Endodermal cell (in vitro differentiated cells): ENCODE measurements at places on chromosomes 1 and 21. TPM values are rescaled to one million over a fixed set of nuclear protein-coding genes. Genes with fewer than 3 reads are reported as not detected.

RIMKLA gene
- total RNA-seq: 0.73 to 23.4 TPM (median 1.5 TPM) in 3 replicates

GRCh38 chr1:13588946-13589796 lies 5.5 kb downstream of the PDPN start:
- H3K27ac ChIP-seq: no peak overlapping the region
- no peaks in the 10 kb centered on the region for H3K36me3 ChIP-seq
- no peak for DNase-seq
- H3K4me3 ChIP-seq: no peak overlapping the region
- H3K27me3 ChIP-seq: peaks cover 12% of the 10 kb centered on the region
- H3K4me1 ChIP-seq: no peaks in the 10 kb centered on the region

BCL2L15 gene
- total RNA-seq: 0.73 TPM in 1 of 2 replicates, not detected in the other

- peaks cover 3% of the 10 kb centered on the region for H3K4me1 ChIP-seq
- no peak overlapping the region for H3K4me3 ChIP-seq
- H3K27ac ChIP-seq: no peak overlapping the region
- no peak for DNase-seq
- H3K36me3 ChIP-seq: no peaks in the 10 kb centered on the region
Observed at GRCh38 chr1:64721135-64721534, 23.7 kb upstream of the RAVER2 start.

C1orf87 gene
- not detected in 3 replicates for total RNA-seq

ALX3 gene
- 0.11 TPM in 1 of 2 replicates, not detected in the other for total RNA-seq

DNA sequence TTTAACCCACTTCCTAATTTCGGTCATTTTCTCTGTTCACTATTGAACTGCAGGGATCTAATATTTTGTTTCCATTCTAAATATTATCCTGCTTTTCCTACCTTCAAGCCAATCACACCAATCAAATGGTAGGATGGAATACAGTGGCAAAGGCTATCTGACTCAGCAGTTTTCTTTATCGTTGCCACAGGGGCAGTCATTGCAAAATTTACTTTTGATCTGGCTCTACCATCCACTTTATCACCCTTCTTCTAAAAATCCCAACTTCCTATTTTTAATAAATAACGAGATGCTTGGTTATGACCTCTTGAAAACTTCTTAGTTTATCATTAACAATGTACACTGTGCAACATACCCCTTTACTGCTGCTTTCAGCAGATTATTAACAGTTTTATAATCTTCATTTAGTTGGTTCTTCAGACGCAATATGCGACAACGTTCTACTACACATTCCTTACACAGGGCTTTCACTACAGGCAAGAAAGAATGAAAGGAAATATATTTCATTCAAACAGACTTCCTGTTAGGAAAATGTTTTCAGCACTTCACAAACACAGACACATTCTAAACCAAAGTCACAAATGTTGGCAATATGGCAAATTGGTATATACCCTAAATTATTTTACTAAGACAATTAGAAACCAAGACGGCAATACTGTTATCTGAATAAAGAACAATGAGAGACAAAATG lies 52.3 kb upstream of the RAP1GAP start:
- H3K27me3 ChIP-seq: no peaks in the 10 kb centered on the region
- H3K4me1 ChIP-seq: no peaks in the 10 kb centered on the region
- no peak for DNase-seq
- peaks cover 67% of the 10 kb centered on the region for H3K36me3 ChIP-seq
- no peak overlapping the region for H3K27ac ChIP-seq
- H3K4me3 ChIP-seq: no peak overlapping the region

GRCh38 chr1:30756545-30757351 lies 826 bp downstream of the LAPTM5 start:
- H3K4me1 ChIP-seq: no peaks in the 10 kb centered on the region
- H3K27me3 ChIP-seq: no peaks in the 10 kb centered on the region
- no peak overlapping the region for H3K4me3 ChIP-seq
- DNase-seq: no peak
- H3K27ac ChIP-seq: no peak overlapping the region

DNA sequence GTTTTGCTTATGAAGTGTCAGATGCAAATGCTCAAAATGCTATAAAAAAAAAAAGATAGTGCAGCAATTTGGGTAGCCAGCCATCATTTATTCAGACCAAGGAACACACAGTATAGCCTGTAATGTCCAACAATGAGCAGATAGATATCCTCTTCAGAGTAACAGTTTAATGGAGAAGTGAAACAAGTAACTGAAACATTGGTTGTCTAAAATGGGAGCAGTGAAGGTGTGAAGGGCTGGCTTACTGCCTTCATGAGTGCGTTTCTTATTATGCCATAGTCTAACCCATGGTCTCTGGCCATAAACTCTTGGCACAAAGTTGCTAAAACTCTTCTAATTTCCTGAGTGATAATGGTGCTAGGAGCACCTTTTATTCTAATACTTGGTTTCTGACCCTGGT lies 11.4 kb downstream of the RGS5 start:
- H3K27ac ChIP-seq: no peak overlapping the region
- no peak overlapping the region for H3K4me3 ChIP-seq
- H3K4me1 ChIP-seq: no peaks in the 10 kb centered on the region
